ENCODE measurements at places on chromosomes 11 and 22. TPM values are rescaled to one million over a fixed set of nuclear protein-coding genes. Genes with fewer than 3 reads are reported as not detected.
A peak's percentile ranks its signal among the peaks of the same experiment; 100 is the strongest.

TECTA gene
- total RNA-seq = 0.83 TPM

- H3K4me1 ChIP-seq = peaks cover 65% of the 10 kb centered on the region
- H3K4me3 ChIP-seq = no peak overlapping the region
- no peaks in the 10 kb centered on the region for H3K36me3 ChIP-seq
- peak overlapping the region; percentile 88 for H3K27ac ChIP-seq
- no peak for DNase-seq
- no peaks in the 10 kb centered on the region for H3K27me3 ChIP-seq
Measured at GRCh38 chr11:8757047-8757446, 74.5 kb downstream of the RPL27A start.

DNA sequence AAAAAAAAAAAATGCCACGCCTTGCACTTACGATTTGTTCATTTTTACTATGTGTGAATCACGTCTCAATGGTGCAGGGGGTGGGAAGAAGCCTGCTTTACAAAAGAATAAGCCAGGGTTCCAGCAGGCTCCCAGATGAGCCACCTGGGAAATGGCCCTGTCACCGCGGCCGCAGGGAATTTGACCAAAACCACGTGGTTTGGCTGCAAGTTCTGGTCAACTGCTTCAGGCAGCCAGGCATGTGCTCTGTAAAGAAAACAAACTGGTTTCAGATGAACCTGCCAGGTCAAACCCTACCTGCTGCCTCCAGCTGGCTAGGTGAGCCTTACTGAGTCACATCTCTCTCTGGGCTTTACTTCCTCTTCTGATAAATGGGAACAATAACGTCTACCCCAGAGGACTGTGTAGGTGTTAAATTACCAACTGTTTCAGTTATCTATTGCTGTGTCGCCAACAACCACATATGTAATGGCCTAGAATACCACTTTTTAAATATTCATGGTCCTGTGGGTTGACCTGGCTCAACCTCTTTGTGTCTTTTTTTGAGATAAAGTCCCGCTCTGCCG, 30.5 kb upstream of the GCAT start:
- DNase-seq = no peak
- H3K27ac ChIP-seq = peak overlapping the region; percentile 34
- H3K27me3 ChIP-seq = no peaks in the 10 kb centered on the region
- H3K4me3 ChIP-seq = no peak overlapping the region
- H3K4me1 ChIP-seq = peaks cover 12% of the 10 kb centered on the region

DNA sequence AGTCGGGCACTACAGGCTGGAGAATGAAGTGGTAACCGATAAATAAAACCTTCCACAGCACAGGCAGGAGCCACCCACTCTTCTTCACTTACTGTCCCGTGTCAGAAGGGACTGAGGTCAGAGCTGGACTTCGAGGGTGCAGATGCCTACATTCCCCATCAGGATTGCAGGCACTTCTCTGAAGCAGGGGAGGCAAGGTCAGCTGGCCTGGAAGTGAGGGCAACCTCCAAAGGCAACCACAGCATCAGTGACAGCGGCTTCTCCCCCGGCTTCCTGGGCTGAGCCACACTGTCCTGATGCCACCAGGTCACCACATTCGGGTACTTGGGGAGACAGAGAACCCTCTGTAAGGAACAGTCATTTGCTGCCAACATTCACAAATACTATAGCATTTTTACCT, 22.7 kb downstream of the TCIRG1 start:
- DNase-seq = no peak
- no peaks in the 10 kb centered on the region for H3K4me1 ChIP-seq
- no peak overlapping the region for H3K27ac ChIP-seq
- no peaks in the 10 kb centered on the region for H3K27me3 ChIP-seq
- peaks cover 35% of the 10 kb centered on the region for H3K36me3 ChIP-seq

DNA sequence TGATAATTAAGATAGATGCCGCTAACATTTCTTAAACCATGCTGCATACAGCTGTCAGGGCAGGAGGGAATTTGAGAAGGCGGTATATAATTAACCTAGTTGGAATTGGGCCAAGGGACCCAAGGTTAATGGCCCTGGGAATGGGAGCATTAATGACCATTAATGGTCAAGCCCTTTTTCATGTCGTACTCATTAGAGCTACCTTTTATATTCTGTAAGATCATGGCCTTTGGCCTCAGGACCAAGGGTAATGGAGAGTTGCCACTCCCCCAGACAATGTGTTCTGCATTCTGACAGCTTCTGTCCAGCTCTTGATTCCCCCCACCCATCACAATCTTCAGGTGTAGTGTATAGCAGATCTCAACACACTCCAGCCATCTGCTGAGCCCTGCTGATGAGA, 111.6 kb downstream of the NTM start:
- no peak overlapping the region for H3K27ac ChIP-seq
- DNase-seq = no peak
- H3K4me3 ChIP-seq = no peak overlapping the region
- H3K27me3 ChIP-seq = no peaks in the 10 kb centered on the region
- H3K4me1 ChIP-seq = no peaks in the 10 kb centered on the region

DNA sequence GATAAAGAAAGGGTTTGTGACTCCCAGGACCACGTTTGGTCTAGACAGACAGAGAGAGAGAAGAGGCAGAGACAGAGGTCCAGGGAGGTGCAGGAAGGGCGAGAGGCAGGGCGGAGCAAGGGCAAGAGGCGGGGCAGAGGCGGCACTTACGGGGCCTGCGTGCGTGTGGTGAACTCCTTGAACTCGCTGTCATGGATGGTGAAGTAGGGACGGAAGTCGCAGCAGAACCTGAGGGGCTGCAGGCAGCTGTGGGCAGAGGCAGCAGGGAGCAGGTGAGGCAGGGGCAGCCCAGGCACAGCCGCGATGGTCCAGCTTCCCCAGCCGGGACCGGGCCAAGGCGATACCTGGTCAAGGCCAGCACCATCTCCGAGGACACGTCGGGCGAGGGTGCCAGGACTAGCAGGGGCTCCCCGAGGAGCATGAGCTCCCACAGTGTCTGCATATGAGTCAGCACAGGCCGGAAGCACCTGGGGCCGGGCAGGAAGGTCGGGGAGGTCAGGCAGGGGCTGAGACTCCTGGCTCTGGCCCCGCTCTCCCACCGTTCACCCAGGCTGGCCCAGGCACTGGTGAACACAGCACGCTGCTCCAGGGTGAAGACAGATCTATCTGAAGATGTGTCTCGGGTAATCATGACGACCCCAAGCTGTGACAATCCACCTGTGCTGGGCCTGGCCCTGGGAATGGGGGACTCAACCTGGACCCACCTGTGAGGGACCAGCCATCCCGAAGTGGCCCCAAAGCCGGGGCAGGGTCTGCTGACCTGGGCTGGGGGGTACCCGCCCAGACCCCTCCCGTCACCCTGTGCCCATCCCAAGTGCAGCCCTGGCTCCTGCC, 7.2 kb upstream of the PLXNB2 start:
- no peak for DNase-seq
- H3K27ac ChIP-seq = peak overlapping the region; percentile 10
- H3K4me3 ChIP-seq = peak overlapping the region; percentile 28

DNA sequence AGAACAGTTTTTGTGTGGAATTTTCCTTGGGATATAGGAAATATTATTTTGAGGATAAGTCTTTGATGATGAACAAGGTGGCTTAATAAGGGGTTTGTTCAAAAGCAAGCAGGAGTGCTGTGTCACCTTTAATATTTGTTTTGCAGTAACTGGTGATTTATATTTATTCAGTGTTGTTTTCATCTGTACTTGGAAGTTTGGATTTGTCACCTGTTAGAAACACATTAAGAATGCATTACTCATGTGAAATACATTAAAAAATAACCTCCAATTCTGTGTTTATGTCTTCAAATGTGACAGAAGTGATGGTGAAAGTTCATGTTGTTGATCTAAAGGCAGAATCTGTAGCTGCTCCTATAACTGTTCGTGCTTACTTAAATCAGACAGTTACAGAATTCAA, 70.5 kb downstream of the DKK3 start:
- no peak for DNase-seq
- H3K4me3 ChIP-seq = no peak overlapping the region
- H3K36me3 ChIP-seq = peaks cover 80% of the 10 kb centered on the region
- H3K4me1 ChIP-seq = peaks cover 5% of the 10 kb centered on the region
- H3K27ac ChIP-seq = no peak overlapping the region
